ENCODE measurements at places on chromosomes 12 and 14.

DNA sequence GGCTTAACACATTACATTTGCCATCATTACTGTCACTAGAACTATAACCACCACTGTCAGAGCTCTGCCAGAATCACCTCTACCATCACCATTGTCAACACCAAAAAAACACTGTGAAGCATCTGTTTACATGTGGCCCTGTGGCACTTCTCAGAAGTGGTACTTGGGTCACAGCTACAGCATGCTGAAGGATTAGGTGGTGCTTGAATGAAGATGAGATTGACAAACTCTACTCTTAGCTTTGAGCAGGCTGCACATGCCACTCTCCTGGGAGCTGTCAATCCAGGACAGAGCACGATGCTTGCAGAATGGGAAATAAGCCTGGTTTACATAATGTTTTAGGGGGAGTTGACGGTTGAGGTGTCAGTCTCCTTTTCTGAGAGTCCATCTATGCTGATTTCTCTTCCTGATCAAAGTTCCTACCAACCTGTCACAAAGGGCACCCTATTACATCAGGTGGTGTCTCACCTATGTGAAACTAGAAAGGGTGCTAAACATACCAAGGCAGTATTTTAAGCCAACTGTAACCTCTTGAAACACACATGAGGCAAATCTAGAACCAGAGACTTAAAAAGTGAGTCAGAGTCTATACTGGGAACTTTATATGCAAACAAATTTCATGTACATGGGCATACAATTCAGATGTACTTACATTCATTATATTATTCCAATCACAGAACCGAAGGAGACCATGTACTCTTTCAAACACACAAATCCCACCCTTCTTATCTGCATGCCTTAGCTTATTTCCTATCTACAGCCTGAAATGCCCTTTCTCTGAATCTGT is 258.7 kb downstream of the EMP1 start:
- no peak for DNase-seq

GRCh38 chr12:80892597-80893445 is 44.9 kb downstream of the LIN7A start:
- DNase-seq = no peak

DNA sequence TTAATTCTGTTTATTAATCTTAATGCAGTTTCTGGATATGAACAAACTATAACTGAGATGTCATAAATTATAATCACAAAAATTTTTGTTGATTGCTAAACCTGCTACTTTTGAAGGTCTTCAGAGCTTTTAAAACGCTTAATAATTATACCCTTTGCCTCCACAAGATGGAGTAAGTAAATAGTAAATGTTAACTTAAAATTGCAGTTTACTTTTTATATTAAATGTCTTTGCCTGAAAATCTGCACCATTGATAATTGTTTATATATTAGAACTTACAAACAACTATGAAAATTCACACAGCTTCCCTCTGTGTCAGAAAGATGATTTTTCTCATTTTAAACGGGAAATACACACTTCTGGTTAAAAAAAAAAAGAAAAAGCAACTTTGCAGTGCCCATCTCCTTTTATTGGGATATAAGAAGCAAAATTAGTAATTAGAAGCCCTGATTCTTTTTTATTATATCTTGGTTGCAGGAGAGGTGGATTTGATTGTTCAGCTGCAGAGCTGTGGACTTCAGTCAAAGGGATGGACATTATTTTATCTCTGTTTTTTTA is 35.6 kb downstream of the SCFD1 start:
- no peak for DNase-seq

DNA sequence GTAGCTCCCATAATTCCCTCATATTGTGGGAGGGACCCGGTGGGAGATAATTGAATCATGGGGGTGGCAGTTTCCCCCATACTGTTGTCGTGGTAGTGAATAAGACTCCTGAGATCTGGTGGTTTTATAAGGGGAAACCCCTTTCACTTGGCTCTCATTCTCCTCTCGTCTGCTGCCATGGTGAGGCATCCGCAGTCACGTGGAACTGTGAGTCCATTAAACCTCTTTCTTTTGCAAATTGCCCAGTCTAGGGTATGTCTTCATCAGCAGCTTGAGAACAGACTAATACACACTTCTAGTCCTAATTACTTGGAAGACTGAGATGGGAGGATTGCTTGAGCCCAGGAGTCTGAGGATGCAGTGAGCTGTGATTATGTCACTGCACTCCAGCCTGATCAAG is 64.4 kb downstream of the TMX1 start:
- DNase-seq = no peak

DNA sequence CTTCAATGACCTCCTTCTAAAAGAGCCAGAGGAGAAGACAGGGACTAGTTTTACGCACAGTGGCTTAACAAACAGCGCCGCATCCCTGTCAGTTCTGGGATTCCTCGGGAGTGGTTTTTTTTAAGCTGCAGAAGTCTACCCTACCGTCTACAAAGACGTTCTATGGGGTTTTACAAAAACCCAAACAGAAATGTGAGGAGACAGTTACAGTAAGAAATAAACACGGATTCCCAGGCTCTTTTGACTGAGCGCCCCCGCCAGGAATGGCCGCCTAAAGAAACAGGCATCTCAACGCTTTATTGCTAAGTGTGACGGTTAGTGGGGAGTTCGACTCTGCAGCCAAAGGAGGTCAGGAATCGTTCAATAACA is 484 bp downstream of the ALKBH1 start:
- DNase-seq = no peak

- DNase-seq = peak; percentile 92
Observed at GRCh38 chr14:76918782-76919394, 92.7 kb downstream of the LRRC74A start.

DNA sequence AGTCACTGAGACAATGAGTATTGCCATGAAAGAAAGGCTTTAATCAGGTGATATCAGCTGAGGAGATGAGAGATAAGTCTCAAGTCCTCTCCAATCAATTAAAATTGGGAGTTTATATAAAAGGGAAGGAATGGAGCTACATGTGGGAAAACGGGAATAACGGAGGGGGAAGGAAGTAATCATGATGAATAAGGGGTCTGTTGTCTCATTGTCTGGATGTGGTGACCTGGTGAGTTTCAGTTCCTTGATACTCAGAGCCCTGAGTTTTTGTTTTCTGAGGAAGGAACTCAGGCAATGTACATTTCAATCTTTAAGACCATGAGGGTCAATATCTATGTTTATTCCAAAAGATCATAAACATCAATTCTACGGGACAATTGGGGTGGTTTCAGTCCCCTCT is 198.8 kb downstream of the KITLG start:
- DNase-seq = no peak

DNA sequence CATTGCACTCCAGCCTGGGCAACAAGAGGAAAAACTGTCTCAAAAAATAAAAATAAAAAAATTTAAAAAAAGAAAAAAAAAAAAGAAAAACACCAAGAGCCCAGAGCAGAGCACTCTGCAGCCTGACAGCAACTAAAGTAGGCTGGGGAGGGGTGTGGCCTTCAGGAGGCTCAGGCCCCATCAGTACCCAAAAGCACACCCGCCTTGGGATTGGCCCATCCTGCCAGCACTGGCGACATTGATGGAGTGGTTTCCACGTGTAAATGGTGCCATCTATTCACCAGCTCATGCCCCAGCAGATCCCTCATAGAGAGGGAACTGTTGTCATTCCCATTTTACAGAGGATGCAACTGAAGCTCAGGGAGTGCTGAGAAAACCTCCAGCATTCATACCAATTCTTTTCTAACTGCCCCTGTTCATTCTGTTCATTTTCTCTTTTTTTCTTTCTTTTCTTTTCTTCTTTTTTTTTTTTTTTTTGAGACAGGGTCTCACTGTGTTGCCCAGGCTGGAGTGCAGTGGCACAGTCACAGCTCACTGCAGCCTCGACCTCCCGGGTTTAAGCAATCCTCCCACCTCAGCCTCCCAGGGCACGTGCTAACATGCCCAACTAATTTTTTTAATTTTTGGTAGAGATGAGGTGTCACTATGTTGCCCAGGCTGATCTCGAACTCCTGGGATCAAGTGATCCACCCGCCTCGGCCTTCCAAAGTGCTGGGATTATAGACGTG is 89.3 kb downstream of the IRF2BPL start:
- DNase-seq = no peak

DNA sequence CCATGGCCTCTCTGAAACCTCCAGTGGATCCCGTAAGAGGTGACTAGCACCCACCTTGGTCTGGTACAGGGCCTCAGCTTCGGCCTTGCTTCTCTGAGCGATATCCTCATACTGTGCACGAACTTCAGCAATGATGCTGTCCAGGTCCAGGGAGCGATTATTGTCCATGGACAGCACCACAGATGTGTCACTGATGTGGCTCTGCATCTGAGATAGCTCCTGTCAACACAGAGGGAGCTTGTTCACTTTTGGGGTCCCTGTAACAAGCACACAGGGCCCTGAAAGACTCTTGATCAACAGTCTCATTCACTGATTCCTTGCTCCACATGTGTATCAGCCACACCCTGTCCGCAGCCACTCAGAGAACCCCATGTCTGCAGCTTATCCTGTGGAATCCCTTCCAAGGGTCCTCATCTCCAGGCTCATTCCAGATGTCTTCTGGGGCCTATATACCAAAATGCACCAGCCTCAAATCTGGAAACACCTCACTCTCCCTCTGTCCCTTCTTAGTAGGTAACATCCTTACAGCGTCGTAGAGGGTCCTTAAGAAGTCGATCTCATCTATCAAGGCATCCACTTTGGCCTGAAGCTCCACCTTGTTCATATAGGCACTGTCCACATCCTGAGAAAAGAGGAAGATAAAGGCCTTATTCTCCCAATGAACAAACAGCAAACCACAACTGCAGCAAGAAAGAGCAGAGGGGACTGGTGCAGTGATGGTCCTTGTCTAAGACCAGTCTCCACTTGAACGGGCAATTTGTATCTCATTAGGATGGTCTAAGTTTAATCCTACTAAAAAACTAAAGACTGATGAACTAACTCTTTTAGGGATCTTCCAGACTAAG is 3.5 kb downstream of the KRT3 start:
- no peak for DNase-seq

DNA sequence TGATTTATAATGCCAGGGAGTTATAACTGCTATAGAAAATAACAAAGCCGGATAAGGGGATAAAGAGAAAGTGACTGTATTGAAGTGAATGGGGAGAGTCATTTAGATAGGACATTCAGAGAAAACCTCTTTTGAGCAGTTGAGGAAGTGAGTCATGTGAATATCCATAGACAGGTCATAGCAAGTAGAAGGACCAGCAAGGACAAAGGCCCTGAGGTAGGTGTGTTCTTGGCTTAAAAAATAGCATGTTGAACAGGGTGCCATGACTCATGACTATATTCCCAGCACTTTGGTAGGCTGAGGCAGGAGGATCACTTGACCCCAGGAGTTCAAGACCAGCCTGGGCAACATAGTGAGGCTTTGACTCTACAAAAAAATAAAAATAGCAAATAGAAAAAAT is 51.5 kb upstream of the RAP1B start:
- DNase-seq = peak; percentile 39

DNA sequence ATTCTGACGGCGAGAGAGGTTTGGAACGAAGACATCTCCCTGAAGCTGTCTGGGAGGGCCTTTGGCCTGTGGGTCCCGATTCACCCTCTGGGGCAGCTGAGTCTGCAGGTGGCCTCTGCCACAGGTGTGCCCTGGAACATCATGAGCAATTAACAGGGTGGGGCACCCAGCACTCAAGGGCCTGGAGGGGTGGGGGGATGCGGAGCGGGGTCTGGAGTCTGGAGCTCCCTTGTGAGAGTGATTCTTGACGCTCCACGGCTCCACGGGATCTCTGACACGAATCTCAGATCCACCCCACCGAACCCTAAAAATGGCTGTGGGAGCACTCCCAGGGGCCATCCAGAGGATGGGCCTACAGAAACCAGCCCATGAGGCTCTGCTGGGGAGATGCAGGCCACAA is 8.3 kb downstream of the ITPK1 start:
- peak; percentile 70 for DNase-seq

DNA sequence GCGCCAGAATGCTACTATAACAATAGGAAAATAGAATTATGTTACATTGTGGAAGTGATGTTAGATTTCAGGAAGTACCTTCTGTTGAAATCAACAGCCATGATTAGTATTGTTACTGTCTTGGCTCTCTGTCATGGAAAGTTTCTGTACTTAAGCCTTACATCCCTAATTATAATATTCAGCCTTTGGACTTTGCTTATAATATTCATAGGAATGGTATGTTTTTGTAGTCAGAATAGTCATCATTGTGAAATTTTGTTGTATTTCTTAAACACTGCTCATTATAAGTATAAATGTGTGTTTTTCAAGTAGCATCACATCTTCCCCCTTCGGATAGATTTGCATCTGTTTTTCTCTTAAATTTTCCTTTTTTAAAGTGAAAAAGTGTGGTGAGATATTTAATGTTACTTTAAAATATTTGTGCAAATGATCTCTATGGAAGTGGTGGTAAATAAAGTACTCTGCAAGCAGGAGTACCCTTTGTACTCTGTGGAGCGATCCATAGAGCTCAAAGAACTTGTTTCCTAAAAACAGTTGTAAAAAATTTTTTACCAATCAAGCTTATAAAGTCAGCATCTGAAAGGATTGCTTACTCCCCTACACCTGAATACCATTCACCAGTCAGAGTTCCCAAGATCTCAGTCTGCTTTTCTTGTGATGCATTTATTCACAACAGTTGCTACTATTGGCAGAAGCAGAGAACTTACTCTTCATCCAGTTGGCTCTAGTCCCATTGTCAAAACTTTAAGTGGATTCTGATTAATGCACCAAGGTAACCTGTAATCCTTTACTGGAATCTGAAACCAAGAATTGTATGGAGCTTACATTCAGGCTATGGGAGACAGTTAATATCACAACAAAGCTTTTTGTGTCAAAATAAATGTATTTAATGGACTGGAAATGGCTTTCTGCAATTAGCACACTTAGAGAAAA is 87.8 kb downstream of the RIC8B start:
- peak; percentile 41 for DNase-seq

- DNase-seq = peak; percentile 36
Observed at GRCh38 chr12:32918890-32919801, 22.6 kb upstream of the PKP2 start.

GRCh38 chr14:27427796-27428195 is 830.0 kb upstream of the NOVA1 start:
- no peak for DNase-seq

GRCh38 chr12:111757361-111758119 is 9.2 kb upstream of the ALDH2 start:
- no peak for DNase-seq

- peak; percentile 2 for DNase-seq
Observed at GRCh38 chr14:87888136-87888999, 104.6 kb downstream of the GALC start.

GRCh38 chr12:110310763-110311162 is 29.7 kb downstream of the ATP2A2 start:
- DNase-seq = peak; percentile 40

- peak; percentile 75 for DNase-seq
Observed at GRCh38 chr14:95516554-95517181, at the start of gene SYNE3. TSS of gene SYNE3 (minus strand) at chr14:95516650. CDS start at chr14:95475821, 40,829 bp downstream.

DNA sequence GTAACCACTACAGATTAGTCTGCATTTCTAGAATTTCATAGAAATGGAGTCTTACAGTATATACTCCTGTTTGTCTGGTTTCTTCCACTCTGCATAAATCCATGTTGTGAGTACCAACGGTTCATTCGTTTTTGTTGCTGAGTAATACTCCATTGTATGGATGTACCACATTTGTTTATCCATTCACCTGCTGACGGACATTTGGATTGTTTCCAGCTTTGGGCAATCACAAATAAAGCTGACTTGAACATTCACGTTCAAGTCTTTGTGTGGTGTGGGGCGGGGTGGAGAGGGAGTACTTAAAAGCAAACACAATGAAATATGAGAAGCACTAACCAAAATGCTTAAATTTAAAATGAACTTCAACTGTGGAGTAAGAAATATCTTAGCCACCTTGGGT is 7.1 kb downstream of the HECTD4 start:
- DNase-seq = no peak

All from small intestine (tissue), 16 donors.